ENCODE measurements at places on chromosomes 2 and 18.

GRCh38 chr2:192044496-192044895, 150.2 kb downstream of the TMEFF2 start:
- DNase-seq, result no peak

DNA sequence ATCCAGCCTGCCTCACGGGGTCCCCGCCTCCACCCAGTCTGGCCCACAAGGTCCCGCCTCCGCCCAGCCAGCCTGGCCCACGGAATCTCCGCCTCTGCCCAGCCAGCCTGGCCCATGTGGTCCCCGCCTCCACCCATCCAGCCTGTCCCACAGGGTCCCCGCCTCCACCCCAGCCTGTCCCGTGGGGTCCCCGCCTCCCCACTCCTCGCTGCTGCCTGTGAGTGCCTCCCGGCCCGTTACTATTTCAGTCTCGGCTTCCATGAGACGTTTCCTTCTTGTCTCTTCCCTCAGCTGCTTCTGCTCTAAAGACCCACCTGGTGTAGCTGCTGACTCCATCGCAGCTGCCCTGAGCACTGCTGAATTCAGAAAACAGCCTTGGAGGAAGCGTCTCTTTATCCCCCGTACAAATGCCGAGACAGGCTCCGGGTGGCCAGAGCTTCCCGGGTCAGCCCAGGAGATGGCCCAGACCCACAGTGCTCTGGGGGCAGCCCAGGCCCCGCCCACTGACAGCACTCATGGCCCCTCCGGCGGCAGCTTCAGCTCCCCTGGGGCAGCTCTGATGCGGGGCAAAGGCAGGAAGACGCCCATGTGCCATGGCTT, 69.8 kb downstream of the NFATC1 start:
- DNase-seq, result peak; percentile 68

DNA sequence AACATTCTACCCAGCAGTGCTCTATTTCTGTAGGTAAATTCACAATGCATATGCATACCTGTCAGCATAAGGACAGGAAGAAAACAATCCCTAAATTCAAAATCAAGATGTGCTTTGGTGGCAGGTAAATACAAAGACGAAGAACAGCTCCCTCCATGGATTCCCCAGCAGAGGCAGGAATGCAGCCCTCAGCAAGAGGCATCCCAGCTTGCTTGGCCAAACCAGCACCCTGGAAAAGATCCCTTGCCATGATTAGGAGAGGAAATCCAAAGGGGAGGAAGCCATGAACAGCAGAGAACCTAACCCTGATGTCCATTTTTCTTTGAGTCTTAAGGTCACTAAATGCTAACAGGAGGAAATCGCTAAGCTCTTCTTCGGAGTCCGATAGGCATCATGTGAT, 91.2 kb downstream of the KCTD1 start:
- no peak for DNase-seq

- no peak for DNase-seq
These were observed 263.8 kb downstream of the PHLPP1 start for GRCh38 chr18:62979176-62979575.

DNA sequence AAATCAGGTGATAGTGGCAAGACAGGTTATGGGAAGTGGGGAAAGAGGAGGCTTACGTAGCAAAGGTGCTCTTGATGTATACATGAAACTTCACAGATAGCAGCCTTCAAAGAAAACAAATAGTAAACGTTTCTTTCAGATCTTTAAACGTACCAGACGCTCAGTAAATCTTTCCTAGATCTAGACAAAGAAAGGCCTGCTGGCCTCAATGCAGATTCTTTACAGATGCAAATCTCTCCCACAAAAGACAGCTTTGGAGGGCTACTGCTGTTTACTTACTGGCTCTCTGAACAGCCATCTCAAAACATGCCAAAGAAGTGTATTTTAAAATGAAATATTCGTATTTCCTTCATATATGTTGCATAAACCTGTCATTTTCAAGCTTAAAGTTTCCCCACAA, 1279.9 kb upstream of the NRXN1 start:
- peak; percentile 34 for DNase-seq

DNA sequence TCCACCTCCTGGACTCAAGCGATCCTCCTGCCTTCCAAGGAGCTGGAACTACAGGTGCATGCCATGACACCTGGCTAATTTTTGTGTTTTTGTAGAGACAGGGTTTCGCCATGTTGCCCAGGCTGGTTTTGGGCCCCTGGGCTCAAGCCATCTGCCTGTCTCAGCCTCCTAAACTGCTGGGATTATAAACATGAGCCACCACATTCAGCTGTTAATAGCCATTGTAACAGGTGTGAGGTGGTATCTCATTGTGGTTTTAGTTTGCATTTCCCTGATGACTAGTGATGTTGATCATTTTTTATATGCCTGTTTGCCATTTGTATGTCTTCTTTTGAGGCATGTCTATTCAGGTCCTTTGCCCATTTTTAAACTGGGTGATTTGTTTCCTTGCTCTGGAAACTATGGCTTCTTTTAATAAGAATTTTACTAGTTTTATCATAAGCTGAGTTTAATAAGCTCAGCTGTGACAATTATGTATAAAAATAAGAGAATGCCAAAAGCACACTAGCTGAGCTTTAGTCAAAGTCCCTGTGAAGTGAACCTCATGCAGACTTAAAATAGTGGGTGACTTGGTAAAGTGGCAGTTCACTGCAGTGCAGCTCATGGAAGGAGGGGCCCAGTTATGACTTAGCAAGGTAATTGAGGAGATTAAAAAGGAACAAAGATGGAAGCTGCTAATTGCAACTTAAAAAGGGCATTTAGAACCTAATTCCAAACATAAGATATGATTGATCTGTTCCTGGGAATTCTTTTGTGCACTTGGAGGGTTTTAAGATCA, 465.1 kb downstream of the TGIF1 start:
- DNase-seq, result no peak

DNA sequence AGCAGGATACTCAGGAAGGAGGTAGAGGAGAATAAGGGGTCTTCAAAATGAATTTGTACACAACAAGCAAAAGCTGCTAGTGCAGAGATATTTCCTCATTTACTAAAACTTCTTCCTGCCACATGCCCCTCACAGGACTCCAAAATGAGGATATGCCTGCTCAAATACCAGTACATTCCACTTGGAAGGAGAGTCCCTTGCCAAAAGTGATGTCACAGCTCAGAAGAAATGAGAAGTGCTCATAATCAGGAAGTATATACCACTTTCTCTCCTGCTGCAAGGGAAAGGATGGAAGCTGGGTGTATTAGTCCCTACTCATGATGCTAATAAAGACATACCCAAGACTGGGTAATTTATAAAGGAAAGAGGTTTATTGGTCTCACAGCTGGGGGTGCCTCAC, 87.7 kb upstream of the FSHR start:
- no peak for DNase-seq

DNA sequence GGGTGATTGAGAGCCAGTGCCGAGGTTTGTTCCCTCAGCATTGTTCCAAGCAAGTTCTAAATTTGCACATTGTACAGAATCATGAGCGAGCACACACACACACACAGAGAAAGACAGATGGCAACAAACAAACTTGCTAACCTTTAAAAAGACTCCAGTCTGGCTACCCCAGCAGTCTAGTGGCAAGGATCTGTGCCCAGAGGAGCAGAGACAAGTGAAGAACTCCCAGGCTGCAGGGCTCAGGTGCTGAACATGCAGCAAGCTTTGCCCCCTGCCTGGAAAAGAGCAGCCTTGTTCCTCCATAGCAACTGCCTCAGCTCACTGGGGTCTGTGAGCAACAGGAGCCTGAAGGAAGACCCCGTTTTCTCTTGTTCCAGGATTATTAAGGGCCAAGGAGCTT, 169.2 kb upstream of the CCDC68 start:
- DNase-seq, result no peak

- no peak for DNase-seq
These were observed 15.2 kb downstream of the INPP5D start for GRCh38 chr2:233075141-233075965.

DNA sequence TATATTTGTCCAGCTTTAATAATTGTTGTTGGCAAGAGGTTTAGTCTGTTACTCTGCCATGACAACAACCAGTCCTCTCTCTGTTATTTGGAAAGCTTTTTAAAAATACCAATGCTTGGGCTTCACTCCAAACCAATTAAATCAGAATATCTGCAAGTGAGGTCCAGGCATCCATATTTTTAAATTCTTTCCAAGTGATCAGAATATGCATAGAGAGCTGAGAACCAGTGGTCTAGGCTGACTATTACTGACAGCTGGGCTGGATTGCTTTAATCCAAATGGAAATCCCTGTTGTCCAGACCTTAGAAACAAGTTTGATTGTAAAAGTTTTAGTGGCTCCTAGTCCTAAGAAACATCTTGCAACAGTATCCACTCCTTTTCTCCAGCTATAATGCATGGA, 1059.7 kb upstream of the ACVR2A start:
- no peak for DNase-seq

- no peak for DNase-seq
These were observed 14.0 kb downstream of the REEP1 start for GRCh38 chr2:86323273-86324021.

GRCh38 chr18:70036771-70037347, 89.2 kb upstream of the CD226 start:
- no peak for DNase-seq

DNA sequence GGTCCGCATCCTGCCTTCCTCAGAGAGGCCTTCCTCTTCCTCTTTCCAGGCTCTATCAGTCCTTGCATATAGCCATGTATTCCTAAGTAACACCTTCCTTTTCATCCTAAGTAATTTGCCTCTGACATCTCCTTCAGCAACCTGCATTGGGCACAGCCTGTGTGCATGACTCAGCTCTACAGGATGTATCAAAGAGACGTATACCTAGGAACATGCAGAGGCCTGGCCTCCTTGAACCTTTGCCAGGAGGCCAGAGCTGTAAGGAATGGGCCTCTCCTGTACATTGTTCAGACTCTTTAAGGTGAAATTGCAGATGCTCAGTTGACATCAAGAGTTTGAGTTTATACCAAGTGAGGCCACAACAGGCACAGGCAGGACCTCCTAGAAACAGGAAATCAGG, 76.0 kb upstream of the CELF4 start:
- DNase-seq, result no peak

GRCh38 chr2:30866974-30867373, 59.7 kb upstream of the CAPN13 start:
- DNase-seq, result no peak

DNA sequence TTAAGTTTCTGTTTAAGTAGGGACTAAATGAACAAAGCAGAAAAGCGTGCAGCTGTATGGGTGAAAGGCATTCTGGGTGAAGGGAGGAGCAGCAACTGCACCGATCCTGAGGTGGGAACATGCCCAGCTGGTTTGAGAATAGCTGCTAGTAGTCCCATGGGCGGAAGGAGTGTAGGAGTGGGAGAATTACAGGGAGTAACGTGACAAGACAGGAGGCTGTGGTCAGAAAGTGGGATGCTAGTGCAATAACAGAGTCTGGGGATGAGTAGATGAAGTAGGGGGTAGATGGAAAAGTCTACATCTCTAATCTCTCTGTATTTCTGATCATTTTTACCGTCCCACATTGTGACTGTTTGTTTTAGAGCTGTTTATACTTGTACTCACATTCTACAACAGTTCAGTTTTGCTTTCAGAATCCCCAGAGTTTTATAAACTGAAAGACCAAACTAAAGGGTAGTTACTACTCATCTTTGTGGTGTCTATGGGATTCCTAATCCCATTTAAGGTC, 118.9 kb downstream of the LCLAT1 start:
- no peak for DNase-seq

DNA sequence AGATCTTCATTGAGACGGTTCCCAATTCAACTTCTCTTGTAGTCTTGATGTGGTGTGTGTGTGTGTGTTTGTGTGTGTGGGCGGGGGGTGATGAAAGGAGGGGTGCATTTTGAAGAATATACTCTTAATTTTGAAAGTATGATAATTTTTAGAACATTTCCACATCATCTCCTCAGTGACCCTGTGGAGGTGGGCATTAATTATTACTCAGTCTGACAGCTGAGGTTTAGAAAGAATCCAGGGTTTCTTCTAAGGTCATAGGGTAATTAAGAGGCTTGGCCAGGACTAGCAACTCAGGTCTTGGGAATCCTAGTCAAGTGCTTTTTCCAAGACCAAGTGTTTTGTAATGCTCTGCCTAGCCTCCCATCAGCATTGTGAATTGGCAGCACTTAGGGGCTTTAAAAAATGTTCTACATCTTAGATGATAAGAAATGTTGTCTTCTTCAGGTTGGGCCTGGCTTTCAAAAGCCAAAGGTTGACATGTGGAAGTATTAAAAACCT, 100.5 kb downstream of the SPTBN1 start:
- no peak for DNase-seq

DNA sequence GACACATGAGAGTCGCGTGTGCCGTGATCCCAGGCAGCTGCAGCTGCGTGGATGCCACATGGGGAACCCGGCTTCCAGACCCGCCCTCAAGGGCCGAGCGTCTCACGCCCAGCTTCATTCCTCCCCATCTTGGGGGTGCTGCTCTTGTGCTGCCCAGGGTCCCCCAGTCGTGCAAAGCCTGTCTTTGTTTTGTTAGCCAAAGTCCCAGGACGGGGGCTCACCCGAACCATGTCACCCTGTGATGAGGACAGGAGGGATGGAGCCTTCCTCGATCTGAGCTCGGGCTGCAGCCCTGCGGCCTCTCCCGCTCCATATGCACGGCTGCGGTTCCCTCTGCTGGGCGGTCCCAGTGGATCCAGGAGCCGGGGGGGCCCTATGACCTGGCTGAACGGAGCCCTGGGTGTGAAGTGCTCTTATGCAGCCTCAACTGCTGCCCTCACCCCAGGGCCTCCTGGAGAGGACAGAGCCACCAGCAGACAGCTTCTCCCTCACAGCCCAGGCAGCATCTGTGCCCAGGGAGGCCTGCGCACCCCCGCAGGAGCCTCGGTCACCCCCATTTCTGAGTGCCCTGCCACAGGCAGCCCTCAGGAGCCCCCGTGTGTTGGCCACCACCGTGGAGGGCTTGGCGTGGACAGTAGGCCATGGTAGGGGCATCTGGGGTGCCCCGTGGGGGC, 99.0 kb upstream of the CTDP1 start:
- DNase-seq, result peak; percentile 31

- DNase-seq, result no peak
These were observed 143.0 kb downstream of the RAD51AP2 start for GRCh38 chr2:17375262-17375661.

GRCh38 chr2:134014196-134014960, 239.5 kb upstream of the MGAT5 start:
- no peak for DNase-seq

Measured in H9 (cell line).